ENCODE measurements at places on chromosomes 4 and X.
A peak's percentile ranks its signal among the peaks of the same experiment; 100 is the strongest.

DNA sequence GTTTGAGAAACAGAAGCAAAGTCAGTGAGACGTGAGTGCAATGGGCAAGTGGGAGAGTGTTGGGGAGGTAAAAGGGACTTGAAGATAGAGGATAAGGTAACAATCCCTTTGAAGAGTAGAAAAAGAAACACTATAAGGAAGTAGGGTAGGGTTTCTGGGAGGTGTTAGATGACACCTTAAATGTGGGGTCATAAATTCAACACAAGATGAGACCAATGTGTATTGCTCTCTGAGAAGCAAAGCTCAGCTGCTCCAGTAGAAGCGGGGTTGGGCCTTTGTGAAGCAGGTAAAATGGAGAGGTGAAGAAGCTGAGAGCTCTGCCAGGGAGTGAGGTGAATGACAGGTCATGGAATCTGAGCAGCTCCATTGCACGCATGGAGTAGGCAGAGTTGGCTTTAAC is 85.3 kb downstream of the REELD1 start:
- DNase-seq, result no peak

DNA sequence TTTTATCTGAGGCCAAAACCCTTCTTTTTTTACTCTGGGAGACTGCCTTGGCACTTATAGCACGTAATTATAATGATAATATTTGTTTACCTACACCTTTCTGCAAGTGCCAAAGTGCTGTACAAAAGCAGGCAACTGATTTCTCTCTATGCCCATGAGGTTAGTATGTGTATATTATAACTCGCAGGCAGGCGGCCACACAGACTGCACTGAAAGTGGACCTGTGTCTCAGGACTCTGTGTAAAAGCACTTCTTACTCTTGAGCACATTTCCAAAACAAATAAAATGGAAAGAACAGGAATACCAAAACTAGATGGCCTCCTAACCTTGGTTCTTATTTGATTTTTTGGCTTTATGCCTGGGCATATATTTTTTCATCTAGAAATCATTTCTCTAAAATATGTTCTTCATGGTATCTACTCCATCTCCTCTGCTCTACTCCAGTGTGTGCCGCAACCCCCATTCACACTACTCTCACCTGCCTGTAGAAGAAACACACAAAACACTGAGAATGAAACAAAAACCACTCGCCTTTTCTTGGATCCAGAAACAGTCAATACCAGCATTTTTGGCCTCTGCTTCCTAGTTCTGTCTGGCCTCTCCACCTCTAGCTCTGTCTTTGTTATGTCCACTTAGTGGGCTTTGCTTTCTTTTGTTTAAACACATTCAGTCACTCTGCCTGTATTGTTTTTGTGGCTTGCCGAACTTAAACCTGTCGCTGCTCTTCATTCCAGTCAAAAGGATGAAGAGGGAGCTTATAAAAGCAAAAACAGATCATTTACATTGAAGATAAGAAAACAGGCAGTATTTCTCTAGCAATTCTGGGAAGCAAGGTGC is 934.5 kb upstream of the TENM3 start:
- DNase-seq, result no peak

DNA sequence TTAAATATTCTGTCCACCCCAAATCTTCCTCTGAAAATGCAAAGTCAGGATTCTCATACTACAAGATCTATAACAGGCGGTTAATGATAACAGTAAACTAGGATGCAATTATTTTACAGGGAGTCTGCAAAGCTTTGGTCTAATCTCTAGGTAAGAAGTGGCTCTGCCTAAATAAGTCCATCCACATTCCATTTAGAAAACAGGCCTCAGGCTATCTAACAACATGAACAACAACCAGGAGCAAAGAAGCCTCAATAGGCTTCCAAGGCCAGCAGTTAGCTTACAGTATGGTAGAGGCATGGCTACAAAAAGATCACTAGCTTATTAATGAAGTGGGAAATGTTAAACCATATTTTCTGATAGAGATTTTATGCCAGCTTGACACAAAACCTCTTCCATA is 6.4 kb downstream of the MAB21L2 start:
- no peak for DNase-seq

GRCh38 chrX:55697381-55697780 is 20.2 kb upstream of the RRAGB start:
- no peak for DNase-seq

DNA sequence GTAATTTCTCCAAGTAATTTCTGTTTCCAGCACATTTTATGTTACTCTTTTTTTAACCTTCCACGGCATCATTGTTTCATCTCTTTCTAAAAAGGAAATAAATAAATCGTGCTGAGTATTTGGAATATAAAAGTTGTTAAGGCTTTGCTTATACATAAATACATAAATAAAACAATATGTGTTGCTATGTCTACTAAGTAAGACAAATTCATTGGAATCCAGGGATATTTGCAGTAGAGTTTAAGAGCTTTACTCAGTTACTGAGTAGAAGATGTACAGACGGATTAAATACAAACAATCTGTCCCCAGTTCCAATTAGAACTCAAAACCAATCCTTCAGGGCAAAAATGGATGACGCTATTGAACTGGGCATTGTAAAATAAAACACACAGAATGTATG is 1.4 kb downstream of the ARHGAP24 start:
- DNase-seq, result no peak

DNA sequence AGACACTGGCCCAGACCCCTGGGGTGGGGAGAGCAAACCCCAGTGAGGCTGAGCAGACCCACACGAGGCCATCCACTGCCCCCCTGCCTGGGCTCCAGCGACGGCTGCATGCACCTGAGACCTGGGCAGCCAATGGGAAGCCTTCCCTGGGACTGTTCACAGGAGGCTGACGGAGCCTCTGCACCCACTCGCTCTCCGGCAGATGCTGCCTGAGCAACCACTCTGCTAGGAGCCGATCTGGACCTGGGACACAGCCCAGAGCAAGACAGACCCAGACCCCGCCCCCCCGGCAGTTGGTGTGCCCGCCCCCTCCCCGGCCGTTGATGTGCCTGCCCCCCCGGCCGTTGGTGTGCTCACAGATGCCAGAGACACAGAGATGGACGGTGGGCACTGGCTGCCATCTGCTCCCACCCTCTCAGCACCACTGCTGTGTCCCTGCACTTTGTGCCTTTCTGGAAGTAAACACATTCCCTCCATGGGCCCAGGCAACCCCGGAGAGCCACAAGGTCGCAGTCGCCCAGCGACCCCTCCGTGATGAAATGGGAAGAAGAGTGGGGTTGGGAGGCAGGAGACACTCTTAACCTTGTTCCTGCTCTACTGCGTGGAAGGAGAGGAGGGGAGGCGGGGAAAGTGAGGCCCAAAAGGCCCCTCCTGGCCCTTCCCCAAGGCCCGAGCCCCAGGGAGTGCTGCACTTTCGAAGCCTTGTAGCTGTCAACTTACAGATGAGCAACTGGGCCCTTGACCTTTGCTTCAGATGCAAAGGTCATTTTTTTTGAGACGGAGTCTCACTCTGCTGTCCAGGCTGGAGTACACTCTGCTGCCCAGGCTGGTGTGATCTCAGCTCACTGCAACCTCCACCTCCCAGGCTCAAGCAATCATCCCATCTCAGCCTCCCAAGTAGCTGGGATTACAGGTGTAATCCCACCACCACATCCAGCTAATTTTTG is 62.0 kb downstream of the ZFYVE28 start:
- no peak for DNase-seq

- DNase-seq, result no peak
These were observed 4.3 kb upstream of the SLC4A4 start for GRCh38 chr4:71334465-71334882.

DNA sequence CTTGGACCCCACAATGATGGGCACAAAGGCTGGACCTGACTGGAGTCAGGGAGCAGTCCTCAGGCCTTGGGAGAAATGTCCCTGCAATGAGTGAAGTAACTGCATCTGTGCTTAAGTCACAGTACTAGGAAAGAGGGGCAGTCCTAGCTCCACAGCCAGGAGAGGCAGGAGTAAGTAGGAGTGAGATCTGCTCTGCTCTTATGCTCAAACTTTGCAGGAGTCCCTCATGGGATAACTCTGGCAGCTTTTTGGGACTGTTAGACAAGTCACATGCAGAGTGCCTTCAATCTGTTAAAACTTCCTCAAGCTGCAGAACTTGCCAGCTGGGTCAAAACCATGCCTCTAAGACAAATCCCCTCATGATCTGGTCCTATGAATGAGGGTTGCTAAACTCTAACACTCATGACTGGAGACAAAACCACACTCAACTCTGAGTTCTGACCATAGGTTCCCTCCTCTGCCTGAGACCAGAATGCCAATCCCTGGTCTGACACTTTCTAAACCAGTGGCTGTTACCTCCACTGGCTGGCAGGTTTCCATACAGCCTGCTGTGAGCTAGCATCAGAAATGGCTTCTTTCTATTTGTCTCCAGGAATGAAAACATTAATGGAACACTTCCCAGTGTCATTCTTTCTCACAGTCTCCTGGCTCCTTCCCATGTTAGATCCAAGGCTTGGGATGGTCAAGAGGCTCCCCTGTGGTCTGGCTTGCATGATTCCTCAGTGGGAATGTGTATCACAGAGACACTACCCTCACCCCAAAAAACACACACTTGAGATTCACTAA is 819.3 kb downstream of the PCDH7 start:
- no peak for DNase-seq

GRCh38 chr4:14184265-14184664 is 556.7 kb upstream of the BOD1L1 start:
- DNase-seq, result peak; percentile 81

- no peak for DNase-seq
These were observed 288.2 kb upstream of the UGT8 start for GRCh38 chr4:114310296-114310925.

DNA sequence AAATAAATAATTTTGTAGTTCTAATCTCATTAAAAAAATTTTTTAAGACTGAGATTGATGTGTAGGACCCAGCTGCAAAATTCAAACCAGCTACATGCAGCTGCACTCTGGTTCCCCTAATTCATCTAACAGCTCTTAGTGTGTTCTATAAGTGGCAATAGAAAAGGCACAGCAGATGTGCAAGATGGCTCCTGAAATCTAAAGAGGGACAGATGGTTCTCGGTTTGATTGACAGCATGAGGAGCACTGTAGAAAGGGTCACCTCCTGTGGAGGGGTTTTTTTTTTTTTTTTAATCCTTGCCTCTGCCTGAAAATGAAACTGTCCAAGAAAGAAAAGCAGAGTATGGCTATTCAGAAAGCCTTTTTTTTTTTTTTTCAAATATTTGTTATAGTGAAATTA is 16.9 kb upstream of the OCIAD1 start:
- no peak for DNase-seq

DNA sequence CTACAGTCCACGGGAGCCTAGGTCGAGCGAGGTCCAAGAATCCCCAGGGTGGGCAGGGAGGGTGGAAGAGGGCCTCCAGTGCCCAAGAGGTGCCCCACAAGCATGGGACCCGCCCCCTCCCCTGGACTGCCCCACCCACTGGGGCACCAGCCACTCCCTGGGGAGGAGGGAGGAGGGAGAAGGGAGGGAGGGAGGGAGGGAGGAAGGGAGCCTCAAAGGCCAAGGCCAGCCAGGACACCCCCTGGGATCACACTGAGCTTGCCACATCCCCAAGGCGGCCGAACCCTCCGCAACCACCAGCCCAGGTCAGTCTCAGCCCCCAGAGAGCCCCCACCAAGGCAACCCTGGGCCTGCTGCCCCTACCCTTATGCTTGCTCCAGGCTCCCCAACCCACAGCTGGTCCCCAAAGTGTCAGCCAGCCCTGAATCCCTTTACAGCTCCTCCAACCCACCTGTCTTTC is at the start of gene GATA1:
GATA1 (plus strand) TSS at position 250 of the 460 bp plus-strand sequence. CDS start 4,520 bp downstream, outside the sequence.
- no peak for DNase-seq

DNA sequence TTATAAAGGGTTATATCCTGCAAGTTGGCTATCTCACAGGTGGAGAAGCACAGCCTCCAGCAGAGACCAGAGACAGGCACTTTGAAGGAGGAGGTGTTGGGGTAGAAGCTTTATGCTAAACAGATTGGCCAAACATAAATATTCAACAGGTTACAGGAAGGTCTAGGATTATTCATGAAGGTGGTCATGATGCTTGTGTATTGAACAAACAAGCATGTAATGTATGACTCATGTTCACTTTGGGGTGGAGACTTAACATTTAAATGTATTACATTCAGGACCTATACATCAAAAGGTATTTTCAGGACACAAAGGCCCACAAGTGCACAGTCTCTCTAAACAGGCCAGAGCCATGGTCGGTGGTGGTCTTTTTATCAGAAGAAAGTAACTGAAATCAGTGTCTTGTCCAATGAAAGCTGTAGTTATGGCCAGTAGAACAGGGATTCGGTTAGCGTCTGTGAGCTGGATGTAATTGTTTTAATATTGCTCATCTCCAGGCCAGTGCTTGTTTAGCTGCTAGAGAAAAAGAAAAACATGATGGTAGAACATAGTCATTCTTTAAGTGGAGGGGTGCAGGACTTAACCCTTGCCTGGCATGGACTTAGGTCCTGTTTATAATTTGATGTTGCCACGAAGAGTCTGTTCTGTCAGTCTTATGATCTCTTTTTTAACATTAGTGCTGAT is 555.2 kb upstream of the PCDH10 start:
- no peak for DNase-seq

DNA sequence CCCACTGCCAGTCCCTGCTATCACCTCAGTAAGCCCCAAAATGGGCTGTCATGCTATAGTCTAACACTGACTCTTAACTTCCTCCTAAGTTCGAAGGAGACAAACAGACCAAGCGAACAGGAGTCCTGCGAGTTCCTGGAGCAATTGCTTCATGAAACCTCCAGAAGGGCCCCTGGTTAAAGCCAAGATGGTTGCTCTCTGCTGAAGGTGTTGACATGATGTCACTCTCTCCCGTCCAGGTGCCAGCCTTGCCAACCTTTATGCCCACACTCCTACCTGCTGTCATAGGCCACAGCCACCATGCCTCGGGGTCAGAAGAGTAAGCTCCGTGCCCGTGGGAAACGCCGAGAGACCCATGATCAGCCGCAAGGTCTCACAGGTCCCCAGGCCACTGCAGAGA is at the start of gene MAGEB6B:
MAGEB6B (plus strand) TSS at position 301 of the 400 bp plus-strand sequence; CDS start at position 301, 0 bp downstream.
- no peak for DNase-seq

- DNase-seq, result no peak
These were observed 104.8 kb downstream of the PHKA2 start for GRCh38 chrX:18879144-18879543.

DNA sequence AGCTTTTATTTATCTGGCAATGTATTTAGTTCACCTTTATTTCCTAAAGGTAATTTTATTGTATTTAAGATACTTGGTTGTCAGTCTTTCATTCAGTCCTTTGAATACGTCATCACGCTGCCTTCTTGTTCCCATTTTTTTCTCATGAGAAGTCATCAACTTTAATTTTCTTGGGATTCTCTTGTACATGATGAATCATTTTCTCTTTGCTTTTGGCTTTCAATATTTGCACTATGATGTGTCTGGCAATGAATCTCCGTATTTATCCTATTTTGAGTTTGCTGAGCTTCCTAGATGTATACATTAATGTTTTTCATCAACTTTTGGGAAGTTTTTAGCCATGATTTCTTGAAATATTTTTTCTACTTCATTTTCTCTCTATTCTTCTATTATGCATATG is 28.4 kb downstream of the CLDN2 start:
- DNase-seq, result no peak

DNA sequence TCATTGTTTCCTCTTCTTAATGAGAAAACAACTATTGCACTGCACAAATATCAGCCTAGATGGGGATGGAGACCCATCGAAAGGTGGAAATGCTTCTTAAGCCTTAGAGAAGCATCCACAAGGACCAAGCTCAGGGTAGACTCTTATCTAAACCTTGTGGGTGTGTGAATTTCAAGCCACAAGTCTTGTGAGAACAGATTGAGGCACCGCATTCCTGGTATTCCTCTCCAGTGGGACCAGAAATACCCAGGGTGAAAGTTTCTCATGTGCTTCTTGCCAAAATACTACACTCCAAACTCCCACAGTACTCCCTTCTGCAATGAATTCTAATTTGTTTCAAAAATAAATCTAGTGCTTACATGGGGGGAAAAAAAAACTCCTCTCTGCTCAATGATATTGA is 375.6 kb downstream of the PDGFC start:
- DNase-seq, result no peak

- no peak for DNase-seq
These were observed 40.4 kb downstream of the MAP7D3 start for GRCh38 chrX:136210806-136211205.

Measured in left forelimb (tissue), 1 donor.